ENCODE measurements at places on chromosomes 5 and 9. TPM values are rescaled to one million over a fixed set of nuclear protein-coding genes. Genes with fewer than 3 reads are reported as not detected.

Gene FOXD4L4
- total RNA-seq, result 0.09 TPM

Gene ENTPD2
- total RNA-seq, result 0.09 TPM

Gene ADRB2
- 2.2 TPM for total RNA-seq

Gene PCDHB3
- total RNA-seq, result 0.09 TPM

Measured in thymus (tissue), 14 donors.